Tibial nerve (tissue), 4 donors: ENCODE measurements at places on chromosomes 12 and 14. TPM values are rescaled to one million over a fixed set of nuclear protein-coding genes. Genes with fewer than 3 reads are reported as not detected.
A peak's percentile ranks its signal among the peaks of the same experiment; 100 is the strongest.

- H3K27me3 ChIP-seq: no peaks in the 10 kb centered on the region
- no peaks in the 10 kb centered on the region for H3K36me3 ChIP-seq
- H3K4me3 ChIP-seq: no peak overlapping the region
Measured at GRCh38 chr12:109467978-109468676, 9.0 kb downstream of the KCTD10 start.

GRCh38 chr14:50529288-50530179 is 2.8 kb downstream of the MAP4K5 start:
- H3K4me3 ChIP-seq: peak overlapping the region; percentile 88
- H3K4me1 ChIP-seq: no peaks in the 10 kb centered on the region
- no peaks in the 10 kb centered on the region for H3K27me3 ChIP-seq
- no peak for DNase-seq

GRCh38 chr12:76864791-76865400 is 13.9 kb downstream of the CSRP2 start:
- no peak for DNase-seq
- H3K27me3 ChIP-seq: no peaks in the 10 kb centered on the region
- no peak overlapping the region for H3K4me3 ChIP-seq
- no peaks in the 10 kb centered on the region for H3K36me3 ChIP-seq
- H3K27ac ChIP-seq: no peak overlapping the region
- no peaks in the 10 kb centered on the region for H3K4me1 ChIP-seq

DNA sequence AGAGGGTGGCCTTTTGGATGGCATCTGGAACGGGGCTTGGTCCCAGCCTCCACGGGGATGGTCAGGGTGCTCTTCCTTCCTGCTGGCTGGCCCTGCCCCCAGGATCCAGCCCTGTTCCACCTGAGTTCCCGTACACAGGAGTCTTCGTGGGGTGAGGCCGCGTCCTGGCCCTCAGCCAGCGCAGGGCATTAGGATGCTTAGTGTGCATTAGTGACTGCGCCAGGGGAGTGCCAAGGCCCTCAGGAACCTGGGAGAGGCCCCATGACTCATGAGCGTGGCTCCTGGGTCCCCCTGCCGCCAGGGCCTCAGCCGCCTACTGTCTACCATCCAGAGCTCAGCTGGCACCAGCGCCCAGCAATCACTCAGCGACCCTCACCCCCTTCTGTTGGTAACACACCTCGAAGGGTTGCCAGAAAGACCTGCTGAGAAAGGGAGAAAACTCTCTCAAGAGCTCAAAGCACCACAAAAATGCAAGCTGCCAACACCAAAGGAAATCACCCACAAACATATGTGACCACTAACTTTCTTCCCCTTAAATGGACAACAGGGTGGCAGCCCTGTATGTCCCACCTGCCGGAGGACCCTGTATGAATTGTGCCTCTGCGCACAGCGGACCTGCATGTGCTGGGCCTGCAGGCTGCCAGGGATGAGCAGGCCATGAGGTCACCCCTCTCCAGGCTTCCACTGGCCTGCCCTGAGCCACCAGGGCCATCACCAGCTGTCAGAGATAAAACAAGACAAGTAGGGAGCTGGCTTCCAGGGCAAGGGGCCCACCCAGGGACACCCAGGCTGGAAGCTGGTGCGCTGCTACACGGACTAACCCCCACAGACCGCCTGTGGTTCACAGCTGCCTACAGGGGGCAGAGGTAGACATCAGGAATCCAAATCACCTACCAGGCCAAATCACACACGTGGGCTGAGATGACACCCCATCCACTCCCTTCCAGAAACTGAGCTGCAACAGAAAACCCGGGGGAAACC is 28.7 kb downstream of the CCDC85C start:
- H3K27me3 ChIP-seq: no peaks in the 10 kb centered on the region
- H3K4me1 ChIP-seq: peaks cover 5% of the 10 kb centered on the region
- no peaks in the 10 kb centered on the region for H3K36me3 ChIP-seq
- H3K27ac ChIP-seq: no peak overlapping the region

- H3K4me1 ChIP-seq: peaks cover 31% of the 10 kb centered on the region
- H3K36me3 ChIP-seq: no peaks in the 10 kb centered on the region
- no peak overlapping the region for H3K27ac ChIP-seq
- no peak for DNase-seq
- no peaks in the 10 kb centered on the region for H3K27me3 ChIP-seq
Measured at GRCh38 chr12:103827911-103828391, 13.1 kb downstream of the NT5DC3 start.

DNA sequence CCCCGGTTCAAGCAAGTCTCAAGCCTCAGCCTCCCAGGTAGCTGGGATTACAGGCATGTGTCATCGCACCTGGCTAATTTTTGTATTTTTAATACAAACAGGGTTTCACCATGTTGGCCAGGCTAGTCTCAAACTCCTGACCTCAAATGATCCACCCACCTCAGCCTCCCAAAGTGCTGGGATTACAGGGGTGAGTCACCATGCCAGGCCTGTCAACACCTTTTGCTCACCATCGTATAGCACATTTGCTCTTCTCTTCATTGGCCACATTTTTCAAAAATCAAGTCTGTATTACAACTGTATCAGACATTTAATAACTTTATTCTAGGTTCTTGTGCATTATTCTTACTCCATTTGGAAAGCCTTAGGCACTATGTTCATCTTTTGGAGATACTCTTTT is 50.3 kb downstream of the BCAT1 start:
- H3K4me1 ChIP-seq: peaks cover 9% of the 10 kb centered on the region
- no peaks in the 10 kb centered on the region for H3K36me3 ChIP-seq
- no peak overlapping the region for H3K4me3 ChIP-seq
- H3K27me3 ChIP-seq: peaks cover 4% of the 10 kb centered on the region

DNA sequence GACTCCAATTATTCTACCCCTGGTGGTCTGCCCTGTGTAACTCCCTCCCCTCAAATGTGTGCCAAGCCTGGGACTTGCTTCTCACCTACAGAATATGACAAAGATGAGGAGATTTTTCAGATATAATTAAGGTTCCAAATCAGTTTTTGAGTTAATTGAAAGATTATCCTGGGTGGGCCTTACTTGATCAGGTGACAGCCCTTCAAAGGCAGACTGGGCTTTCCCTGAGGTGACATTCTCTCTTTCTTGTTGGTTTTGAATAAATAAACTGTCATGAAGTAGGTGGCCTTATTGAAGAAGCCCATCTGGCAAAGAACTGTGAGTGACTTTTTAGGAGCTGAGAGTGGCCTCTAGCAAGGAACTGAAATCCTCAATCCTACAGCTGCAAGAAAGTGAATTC is 106.0 kb downstream of the BRMS1L start:
- no peak overlapping the region for H3K27ac ChIP-seq
- no peak for DNase-seq
- H3K27me3 ChIP-seq: no peaks in the 10 kb centered on the region
- H3K36me3 ChIP-seq: no peaks in the 10 kb centered on the region

DNA sequence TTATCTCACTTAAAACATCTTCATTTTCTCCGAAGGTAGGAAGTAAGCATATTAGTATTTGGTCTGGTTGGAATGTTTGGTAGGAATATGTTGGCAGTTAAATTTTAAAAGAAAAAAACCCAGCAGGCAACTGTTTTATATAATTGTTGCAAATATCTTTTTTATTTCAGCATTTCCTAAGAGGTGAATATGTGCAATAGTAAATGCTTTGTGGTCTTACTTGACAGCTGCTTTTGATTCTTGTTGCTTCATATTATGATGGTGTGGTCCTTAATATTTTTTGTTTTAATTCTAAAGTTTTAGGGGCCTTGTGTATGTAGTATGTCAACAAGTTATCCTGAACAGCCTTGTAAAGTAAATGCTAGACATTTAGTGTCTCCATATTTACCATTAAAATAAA is 6.3 kb downstream of the TRAFD1 start:
- H3K4me3 ChIP-seq: no peak overlapping the region
- peaks cover 31% of the 10 kb centered on the region for H3K4me1 ChIP-seq
- H3K27ac ChIP-seq: no peak overlapping the region
- H3K27me3 ChIP-seq: no peaks in the 10 kb centered on the region
- no peak for DNase-seq
- peaks cover 16% of the 10 kb centered on the region for H3K36me3 ChIP-seq

GRCh38 chr12:46205294-46205693 is 63.5 kb downstream of the SLC38A1 start:
- no peak overlapping the region for H3K27ac ChIP-seq
- no peaks in the 10 kb centered on the region for H3K27me3 ChIP-seq
- no peaks in the 10 kb centered on the region for H3K4me1 ChIP-seq
- no peak for DNase-seq
- no peak overlapping the region for H3K4me3 ChIP-seq
- H3K36me3 ChIP-seq: no peaks in the 10 kb centered on the region

DNA sequence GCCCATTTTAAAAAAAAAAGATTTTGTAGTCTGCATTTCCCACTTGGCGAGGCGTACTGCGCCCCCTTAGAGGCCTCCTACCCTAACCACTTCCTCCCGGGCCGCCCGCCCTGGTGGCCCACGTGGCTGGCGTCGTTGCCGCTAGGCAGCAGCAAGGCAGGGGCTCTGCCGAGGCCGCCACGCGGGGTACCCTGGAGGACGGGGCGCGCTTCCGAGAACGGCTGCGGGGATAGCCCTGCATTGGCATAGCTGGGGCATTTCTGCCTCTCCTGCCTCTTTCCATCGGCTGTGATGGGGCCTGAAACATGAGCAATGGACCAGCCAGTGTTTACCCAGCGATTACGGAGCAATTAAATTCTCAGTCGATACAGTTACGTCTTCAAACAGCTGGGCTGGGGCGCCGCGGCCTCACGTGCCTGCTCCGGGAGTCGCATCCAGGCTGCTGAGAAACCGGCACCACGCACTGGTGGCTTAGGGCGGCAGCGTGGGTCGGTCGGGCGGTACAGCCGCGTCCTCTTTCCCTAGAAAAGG is 38.0 kb downstream of the IQSEC3 start:
- no peak overlapping the region for H3K4me3 ChIP-seq
- no peaks in the 10 kb centered on the region for H3K4me1 ChIP-seq
- no peaks in the 10 kb centered on the region for H3K27me3 ChIP-seq
- no peak overlapping the region for H3K27ac ChIP-seq
- no peak for DNase-seq
- H3K36me3 ChIP-seq: no peaks in the 10 kb centered on the region

DNA sequence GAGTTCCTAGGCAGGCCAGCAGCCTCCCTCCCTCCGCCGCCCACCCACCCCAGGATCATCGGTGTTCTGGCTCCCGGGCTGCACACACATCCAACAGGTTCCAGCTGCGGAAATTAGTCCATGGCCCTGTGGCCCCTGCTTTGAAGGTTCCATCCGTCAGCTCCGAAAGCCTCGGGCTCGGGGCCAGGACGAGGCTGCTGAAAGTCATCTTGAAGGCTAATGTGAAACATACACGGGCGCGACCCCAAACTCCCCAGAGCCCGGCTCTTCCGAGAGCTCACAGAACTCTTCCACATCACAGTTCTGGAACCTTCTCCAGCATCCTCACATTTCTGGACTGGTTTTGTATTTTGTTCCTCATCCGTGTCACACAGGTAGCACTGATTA is 19.8 kb downstream of the KDM2B start:
- DNase-seq: no peak
- no peaks in the 10 kb centered on the region for H3K4me1 ChIP-seq
- no peak overlapping the region for H3K27ac ChIP-seq
- no peaks in the 10 kb centered on the region for H3K27me3 ChIP-seq
- no peak overlapping the region for H3K4me3 ChIP-seq

DNA sequence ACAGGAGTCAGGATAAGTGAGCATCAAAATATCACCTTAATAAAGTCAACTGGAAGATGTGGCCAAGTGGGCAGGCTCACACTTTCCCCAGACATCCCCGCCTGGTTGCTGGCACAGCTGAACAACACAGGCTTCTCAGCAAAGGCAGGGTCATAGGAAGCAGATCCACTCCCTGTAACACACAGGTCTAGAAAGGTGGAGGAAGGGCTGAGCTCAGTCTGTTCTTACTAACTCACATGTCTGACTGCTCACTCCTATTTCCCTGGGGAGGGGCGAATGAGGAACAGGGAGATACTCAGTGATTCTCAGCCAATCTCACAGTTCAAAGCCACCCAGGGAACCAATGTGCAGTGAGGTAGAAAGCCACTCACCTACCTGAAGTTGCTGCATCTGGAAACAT is 45.0 kb upstream of the AMN1 start:
- H3K4me3 ChIP-seq: no peak overlapping the region
- no peaks in the 10 kb centered on the region for H3K36me3 ChIP-seq
- no peak overlapping the region for H3K27ac ChIP-seq
- H3K4me1 ChIP-seq: no peaks in the 10 kb centered on the region
- no peaks in the 10 kb centered on the region for H3K27me3 ChIP-seq

- H3K27me3 ChIP-seq: no peaks in the 10 kb centered on the region
- H3K27ac ChIP-seq: no peak overlapping the region
- no peaks in the 10 kb centered on the region for H3K4me1 ChIP-seq
- H3K36me3 ChIP-seq: no peaks in the 10 kb centered on the region
Measured at GRCh38 chr12:113555226-113555625, 83.6 kb upstream of the LHX5 start.

- no peak overlapping the region for H3K27ac ChIP-seq
- H3K36me3 ChIP-seq: no peaks in the 10 kb centered on the region
- DNase-seq: no peak
- no peak overlapping the region for H3K4me3 ChIP-seq
Measured at GRCh38 chr14:98711453-98711852, 560.5 kb downstream of the BCL11B start.

Gene CLEC9A
- total RNA-seq: not detected

Gene KIF5A
- 2.2 TPM for total RNA-seq

Gene DICER1
- 54.5 TPM for total RNA-seq

Gene CACNA2D4
- total RNA-seq: 10.1 TPM

Gene ZNF384
- total RNA-seq: 35.9 TPM

Gene TRHDE
- 0.98 TPM for total RNA-seq

Gene RNF212B
- not detected for total RNA-seq
